ENCODE measurements at places on chromosomes 2 and 18.

DNA sequence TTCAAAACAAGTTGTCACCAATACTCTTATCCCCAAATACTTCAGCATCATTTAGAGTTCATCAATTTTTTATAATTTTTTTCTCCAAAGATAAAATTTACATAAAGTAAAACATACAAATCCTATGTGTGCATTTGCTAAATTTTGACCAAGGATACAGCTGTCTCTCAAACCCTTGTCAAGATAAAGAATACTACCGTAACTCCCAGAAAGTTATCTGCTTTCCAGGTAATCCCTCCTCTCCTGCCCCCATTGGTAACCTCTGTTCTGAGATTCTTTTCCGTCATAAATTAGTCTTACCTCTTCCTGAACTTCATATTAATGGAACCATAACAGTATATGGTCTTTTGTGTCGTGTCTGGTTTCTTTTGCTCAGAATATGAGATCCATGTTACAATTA is 49.2 kb downstream of the BCL2L11 start:
- DNase-seq, result no peak

GRCh38 chr2:187775196-187775595 is 221.0 kb upstream of the TFPI start:
- no peak for DNase-seq

GRCh38 chr18:67354091-67354490 is 162.4 kb downstream of the DSEL start:
- no peak for DNase-seq

DNA sequence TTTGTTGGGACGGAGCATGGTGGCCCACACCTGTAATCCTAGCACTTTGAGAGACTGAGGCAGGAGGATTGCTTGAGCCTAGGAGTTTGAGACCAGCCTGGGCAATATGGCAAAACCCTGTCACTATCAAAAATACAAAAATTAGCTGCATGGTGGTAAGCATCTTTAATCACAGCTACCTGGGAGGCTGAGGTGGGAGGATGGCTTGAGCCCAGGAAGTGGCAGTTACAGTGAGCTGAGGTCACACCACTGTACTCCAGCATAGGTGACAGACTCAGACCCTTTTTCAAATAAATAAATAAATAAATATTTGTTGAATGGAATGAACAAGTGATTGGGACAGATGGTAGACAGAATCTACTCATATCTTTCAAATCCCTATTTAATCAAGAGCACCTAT is 5.7 kb upstream of the ITPRIPL1 start:
- DNase-seq, result no peak

DNA sequence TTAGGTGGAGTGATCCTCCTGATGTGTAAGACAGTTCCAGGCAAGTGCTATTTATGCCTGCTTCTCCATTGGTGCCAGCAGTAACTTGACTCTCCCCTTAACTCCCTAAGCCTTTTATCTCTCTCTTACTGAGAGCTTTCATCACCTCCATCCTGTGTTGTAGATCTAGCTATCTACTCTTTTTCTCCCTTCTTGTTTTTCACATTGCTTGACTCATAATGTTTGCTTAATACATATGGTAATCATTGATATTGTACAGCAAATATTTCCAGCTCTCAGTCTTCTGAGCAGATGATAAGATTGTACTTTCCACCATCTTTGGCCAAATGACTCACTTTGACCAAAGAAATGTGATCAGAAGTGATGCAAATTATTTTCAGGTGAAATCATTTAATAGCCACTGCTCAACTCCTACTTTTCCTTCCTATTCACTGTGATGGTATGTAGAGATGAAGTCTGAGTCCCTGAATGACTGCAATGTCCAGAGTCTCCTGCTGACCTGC is 165.0 kb downstream of the PLCL1 start:
- DNase-seq, result no peak

DNA sequence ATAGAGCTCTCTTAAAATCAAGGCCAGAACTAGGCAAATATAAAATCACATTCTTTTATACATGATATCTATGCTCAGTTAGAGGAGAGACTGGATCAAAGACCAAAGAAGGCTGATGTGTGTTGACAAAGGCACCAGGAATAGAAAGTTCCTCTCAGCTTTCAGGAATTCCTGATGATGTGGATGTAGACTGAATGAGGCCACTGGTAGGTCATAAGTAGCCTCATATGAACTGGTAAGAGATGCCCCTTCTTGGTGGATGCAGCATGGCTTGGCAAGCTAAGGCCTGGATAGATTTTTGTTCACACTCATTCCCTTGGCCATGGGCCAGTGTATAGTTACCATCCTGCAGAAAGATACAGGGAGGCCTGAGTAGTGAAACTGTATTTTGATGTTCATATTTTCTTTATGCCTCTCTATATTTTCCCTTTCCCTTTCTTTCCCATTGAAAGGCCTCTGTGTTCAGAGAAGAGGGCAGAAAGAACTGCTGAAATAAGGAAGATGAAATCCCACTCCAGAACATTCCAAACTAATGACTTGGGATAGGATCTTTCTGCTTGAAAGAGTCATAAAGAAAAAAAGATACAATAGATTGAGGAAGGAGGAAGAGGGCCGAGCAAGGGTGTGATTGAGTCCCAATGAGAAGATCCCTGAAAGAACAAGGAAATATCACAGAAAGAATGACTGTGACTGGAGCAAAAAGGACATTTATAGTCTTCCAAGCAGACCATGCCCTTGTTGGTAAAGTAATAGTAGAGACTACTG is 2182.7 kb upstream of the PIK3C3 start:
- DNase-seq, result no peak

DNA sequence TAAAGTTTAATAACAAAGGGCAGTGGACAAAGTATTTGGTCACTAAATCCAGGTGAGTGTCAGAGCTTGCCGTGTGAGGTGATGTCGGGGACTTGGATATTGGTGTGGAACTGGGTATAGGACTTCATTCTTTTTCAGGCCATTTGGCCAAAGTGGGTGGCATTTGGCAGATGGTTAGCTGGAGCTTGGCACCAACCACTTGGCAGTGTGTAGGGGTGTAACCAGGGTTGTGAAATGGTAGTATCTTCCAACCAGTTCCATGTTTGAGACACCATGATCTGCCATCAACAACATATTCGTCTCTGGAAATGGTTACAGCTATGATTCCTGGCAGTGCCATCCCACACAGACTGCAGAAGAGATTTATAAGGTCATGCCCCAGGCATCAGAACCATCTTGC is 113.9 kb downstream of the CCDC85A start:
- DNase-seq, result no peak

- no peak for DNase-seq
Measured at GRCh38 chr2:200814276-200814815, 2.6 kb downstream of the BZW1 start.

GRCh38 chr2:102915128-102915527 is 153.3 kb downstream of the TMEM182 start:
- DNase-seq, result no peak

DNA sequence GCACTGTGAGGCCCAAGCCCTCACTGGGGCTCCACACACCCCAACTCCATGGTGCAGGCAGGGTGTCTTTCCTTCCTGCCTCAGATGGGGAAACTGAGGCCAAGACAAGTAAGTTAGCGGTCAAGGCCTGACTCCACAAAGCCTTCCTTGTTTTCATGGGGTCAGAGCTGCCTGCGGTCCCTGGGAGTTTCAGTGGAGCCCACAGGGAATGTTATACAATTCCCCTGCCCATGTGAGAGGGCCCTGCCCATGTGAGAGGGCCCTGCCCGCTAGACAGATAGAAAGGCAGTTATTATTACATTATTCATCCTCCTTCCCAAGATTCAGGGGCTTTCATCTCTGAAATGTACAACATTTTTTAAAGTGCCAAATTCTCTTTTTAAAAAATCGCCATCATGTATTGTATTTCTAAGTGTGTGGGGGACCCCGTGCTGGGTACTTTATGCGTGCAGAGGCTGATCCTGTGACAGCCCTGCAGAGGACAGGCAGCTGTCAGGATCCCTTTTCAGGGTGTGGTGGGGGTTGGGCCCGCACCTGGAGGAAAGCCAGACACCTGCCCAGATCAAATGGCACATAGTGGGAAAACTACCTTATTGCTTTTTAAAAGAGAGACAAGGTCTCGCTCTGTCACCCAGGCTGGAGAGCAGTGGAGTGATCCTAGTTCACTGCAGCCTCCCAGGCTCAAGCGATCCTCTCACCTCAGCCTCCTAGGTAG is 23.4 kb downstream of the FBLN7 start:
- no peak for DNase-seq

- DNase-seq, result no peak
Measured at GRCh38 chr2:144461308-144461766, 58.6 kb downstream of the ZEB2 start.

DNA sequence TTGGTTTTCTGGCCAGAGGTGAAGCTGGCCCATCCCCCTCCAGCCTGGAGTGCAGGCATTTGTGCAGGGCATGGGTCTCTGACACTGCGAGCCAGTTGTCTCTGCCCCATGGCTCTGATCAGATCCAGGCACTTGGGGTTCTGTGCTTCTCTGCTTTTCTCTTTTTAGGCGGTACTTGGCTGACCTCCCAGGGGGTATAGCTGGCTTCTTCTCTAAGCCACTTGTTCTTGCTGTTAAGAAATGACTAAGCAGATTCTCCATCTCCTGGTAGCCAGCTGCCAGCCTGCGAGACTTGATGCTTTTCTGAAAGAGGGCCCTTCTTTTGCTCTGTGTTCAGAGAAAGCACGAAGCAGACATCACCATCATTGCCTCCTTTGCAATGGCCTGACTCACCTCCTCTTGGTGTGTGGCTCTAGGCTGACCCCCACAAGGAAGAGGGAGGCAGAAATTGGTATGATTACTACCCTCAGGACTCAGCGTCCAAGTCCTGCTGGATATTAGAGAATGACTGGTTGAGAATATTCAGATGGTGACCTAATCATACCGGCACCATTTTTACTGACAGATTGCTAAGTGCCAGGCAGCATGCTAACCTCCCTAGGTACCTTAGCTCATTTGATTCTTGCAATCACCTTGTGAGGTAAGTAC is 32.7 kb downstream of the TNP1 start:
- DNase-seq, result no peak

GRCh38 chr2:74099835-74100234 is 47.9 kb downstream of the BOLA3 start:
- DNase-seq, result no peak

- no peak for DNase-seq
Measured at GRCh38 chr2:10875126-10875525, 36.6 kb upstream of the KCNF1 start.

GRCh38 chr2:1782514-1782913 is 38.2 kb upstream of the PXDN start:
- DNase-seq, result no peak

GRCh38 chr2:202679980-202680379 is 45.2 kb downstream of the FAM117B start:
- no peak for DNase-seq

GRCh38 chr2:173463846-173464245 is 109.2 kb downstream of the CDCA7 start:
- DNase-seq, result no peak

- peak; percentile 63 for DNase-seq
Measured at GRCh38 chr18:62524440-62525200, 1.8 kb downstream of the ZCCHC2 start.

GRCh38 chr2:85413592-85414420 is 3.6 kb upstream of the CAPG start:
- no peak for DNase-seq

GRCh38 chr2:6654279-6654678 is 211.4 kb downstream of the CMPK2 start:
- no peak for DNase-seq

- DNase-seq, result no peak
Measured at GRCh38 chr2:64612575-64613195, 41.0 kb downstream of the SERTAD2 start.

GRCh38 chr2:150122156-150122555 is 365.3 kb downstream of the RND3 start:
- DNase-seq, result no peak

- no peak for DNase-seq
Measured at GRCh38 chr18:75244351-75245313, 34.0 kb downstream of the TSHZ1 start.

GRCh38 chr2:161871113-161871512 is 202.9 kb downstream of the DPP4 start:
- DNase-seq, result no peak

- no peak for DNase-seq
Measured at GRCh38 chr2:16568998-16569784, 96.4 kb downstream of the CYRIA start.

- no peak for DNase-seq
Measured at GRCh38 chr2:165876712-165877111, 76.9 kb downstream of the TTC21B start.

DNA sequence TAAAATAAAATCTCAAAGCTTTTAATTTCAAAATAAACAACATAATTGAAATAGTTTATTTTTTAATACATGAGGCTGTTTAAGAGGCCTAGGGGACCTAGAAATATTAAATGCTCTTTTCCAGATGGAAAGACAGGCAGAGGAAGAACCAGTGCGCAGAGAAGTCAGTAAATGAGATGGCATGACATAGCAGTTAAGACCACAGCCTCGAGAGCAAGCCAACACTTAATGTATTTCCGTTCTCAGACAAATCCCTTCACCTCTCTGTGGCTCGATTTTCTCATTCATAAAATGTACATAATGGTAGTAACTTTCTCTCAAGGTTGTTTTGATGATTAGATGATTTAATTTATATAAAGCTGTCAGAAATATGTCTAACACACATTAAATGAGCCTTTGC is 405.1 kb upstream of the CWC22 start:
- DNase-seq, result no peak
